ENCODE measurements at places on chromosomes 1 and 21.

GRCh38 chr1:19597496-19598309, 46.4 kb upstream of the NBL1 start:
- no peak for DNase-seq

DNA sequence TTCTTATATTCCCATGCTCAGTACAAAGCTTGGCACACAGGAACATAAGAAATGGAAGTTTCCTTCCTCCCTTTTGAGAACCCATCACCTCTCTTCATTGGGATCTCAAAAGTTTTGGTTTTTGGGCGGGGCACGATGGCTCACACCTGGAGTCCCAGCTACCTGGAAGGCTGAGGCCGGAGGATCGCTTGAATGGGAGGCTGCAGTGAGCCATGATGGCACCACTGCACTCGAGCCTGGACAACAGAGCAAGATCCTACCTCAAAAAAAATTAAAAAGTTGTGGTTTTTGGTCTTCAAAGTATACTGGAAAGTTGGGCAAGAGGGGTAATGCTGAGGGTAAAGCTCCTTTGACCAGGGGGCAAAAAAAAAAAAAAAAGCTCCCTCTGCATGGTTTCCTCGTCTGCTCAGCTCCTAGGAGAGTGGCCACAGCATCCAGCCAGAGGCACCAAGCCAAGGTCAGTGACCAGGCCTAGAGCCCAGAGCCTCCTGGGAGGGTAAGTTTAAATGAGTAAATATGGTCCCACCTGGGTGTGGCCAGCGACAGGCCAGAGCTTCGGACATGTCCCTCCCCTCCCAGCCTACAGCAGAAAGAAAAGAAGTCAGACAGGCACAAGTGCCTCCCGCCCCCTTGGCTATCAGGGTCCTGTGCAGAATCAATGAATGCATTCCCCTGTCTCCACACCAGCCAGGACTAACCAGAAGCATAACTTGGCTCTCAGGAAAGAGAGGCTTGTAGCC, 5.0 kb downstream of the MEF2D start:
- DNase-seq: no peak

DNA sequence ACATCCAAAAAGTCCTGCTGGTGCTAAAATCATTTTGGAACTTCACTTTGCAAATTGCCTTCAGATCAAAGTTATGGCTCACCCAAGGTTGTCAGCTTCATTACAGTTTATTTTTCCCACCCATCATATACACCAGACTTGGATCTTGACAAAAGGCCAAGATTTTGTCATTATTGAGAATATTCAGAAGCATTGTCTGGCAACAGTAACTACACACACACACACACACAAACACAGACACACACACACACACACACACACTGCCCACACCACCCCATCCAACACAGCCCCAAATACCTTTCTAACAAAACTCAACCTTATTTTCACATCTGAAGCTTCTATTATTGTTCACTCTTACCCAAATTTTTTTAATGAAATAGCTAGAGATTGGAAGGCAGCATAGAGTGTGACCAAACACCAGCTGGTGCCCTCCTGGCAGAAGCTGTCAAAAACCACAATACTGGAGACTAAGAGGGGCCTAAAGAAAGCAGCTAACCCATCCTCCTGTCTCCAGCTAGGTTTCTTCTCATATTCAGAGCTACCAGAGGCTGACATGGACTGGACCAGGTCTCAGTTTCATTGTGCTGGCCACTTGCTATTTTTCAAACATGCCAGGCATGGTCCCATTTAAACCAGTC, 139.1 kb upstream of the ZC3H11B start:
- no peak for DNase-seq

- DNase-seq: no peak
Observed at GRCh38 chr1:46605232-46605631, 1.2 kb upstream of the MKNK1 start.

DNA sequence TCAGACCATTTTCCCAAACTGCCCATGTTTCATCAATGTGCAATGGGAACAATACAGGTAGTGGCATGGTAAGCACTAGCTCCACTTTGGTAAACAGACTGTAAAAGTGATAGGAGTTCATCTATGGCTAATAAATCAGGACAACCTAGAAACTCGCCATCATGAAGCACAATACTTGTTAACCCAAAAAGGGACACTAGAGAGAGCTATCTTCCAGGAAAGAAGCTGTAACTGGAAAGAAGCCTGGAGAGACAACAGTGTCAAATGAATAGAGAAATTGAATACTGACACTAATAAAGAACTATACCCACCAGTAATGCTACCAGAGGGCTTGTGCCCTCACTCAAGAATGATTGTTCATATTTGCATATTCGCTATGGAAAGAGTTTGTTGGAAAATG, 164.7 kb upstream of the RGS18 start:
- no peak for DNase-seq

DNA sequence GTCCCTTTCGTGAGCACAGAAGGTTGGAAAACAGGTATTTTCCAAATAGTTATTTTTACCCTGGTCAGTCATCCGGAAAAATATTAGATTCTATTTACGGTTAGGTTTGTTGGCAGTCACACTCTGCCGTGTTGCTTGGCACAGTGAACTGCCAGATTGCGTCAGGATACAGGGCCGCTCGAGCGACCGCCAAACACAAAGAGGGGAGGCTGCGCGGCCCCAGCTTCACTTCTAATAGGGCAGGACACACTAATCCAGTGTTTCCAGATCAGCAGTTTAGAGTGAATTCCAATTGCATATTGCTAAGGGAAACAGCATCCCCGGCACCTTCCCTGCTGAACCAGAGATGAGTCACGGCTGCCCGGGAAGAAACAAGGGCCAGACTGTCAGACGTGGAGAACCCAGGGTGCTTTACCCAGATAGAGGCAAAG, 22.9 kb downstream of the UMODL1 start:
- DNase-seq: no peak
